ENCODE measurements at places on chromosomes 16 and 17.

DNA sequence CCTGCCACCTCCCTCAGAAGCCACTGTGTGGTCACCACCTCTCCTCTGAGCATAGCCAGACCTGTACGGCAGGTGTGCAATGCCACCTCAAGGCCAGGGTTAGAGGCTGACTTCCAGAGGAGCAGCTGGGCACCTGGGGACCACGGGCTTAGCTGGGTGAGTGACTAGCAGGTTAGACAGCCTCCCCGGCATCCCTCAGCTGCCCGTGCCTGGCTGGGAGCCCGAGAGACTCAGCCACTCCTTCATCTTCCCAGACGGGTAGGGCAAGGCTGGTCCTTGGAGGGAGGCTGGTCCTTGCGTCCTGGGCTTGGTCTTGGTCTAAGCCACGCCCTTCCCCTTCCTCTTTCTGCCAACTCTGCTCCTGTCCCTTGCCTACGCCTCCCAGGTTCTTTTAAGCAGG is 7.8 kb downstream of the CRHR1 start:
- no peak for DNase-seq

GRCh38 chr16:87581857-87582215 is 20.5 kb upstream of the JPH3 start:
- peak; percentile 99 for DNase-seq

- DNase-seq: no peak
These were observed 149.0 kb downstream of the NTN1 start for GRCh38 chr17:9170336-9170735.

- peak; percentile 61 for DNase-seq
These were observed 8.8 kb downstream of the KIAA0513 start for GRCh38 chr16:85036236-85037049.

- DNase-seq: peak; percentile 83
These were observed 15.5 kb upstream of the USP22 start for GRCh38 chr17:21058098-21058893.

DNA sequence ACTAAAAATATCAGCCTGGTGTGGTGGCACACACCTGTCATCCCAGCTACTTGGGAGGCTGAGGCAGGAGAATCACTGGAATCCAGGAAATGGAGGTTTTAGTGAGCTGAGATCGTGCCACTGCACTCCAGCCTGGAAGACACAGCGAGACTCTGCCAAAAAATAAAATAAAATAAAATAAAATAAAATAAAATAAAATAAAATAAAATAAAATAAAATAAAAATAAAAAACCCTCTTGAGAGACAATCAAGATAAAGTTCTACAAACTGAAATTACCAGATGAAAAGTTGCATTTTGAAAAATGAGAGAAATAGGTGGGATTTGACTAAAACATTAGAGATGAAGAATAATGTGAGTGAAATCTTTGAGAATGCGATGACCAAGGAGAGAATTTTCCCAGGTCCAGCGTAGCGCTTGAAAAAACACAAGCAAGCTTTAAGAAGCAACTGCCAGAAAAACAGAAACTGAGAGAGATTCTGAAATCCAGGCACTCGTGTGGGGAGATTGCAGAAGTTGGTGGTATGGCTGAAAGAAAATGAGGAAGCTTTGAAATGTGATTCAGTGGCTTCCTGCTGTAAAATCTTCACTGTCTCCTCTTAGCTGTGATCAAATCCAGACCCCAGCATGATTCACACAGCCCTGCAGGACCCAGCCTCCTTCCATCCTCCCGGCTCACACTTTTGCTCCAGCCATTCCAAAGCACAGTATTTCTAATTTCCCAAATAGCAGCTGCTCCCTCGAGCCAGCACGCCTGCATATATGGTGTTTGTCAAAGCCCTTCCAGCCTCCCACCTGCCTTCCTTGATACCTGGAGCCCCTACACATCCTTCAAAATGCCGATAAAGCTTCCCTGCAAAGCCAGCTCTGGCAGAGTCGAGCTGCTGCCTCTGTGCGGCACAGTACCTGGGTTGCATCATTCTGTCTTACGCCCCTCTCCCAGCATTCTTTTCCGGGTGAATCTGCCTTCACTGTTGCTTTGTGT is 8.2 kb upstream of the CD300E start:
- peak; percentile 2 for DNase-seq

GRCh38 chr16:21991621-21992020 is 9.3 kb downstream of the PDZD9 start:
- DNase-seq: no peak

- no peak for DNase-seq
These were observed 15.8 kb downstream of the GPRC5C start for GRCh38 chr17:74447628-74448159.

- no peak for DNase-seq
These were observed 44.7 kb upstream of the KCNJ16 start for GRCh38 chr17:70030371-70030770.

- DNase-seq: peak; percentile 93
These were observed 236.1 kb upstream of the CDH5 start for GRCh38 chr16:66130296-66130905.

DNA sequence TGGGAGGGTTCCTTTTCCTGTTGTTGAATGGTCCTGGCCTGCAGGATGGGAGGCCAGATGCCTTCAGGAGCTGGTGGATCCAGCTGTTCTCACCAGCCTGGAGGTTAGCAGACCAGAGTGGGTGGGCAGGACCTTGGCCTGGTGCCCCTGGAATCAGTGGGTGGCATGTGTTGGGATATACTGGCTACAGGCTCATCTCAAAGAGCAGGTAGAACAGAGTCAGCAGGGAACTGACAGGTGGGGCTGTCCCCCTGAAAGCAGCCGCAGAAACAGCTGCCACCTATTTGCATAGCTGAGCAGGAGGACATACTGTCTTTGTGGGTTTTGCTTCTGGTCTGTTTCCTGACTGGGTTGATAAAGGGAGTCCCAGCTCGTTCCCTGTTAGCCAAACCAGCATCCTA is 144.1 kb downstream of the RAB11FIP4 start:
- DNase-seq: no peak

DNA sequence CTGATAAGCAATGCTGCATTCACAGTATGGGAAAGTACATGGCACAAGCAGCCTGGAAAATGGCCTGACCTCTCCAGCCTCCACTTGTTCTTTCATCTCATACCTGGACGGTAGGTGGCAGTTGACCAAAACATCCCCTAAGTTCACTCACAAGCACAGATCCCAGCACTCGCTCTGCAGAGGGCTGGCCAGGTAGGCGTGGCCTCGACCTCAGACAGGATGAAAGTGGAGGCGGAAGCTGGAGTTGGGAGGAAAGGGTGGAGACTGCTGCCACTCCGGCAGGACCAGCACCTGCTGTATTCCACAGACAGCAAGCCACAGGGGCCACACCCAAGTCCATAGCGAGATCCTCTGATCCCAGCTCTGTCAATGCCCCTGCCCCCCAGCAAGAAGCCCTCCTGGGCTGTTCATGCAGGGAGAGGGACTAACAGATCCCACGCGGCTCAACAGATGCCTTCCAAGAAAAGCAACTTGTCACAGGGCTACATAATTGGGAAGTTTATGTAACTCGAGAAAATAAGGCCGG is 31.3 kb downstream of the ZCCHC14 start:
- DNase-seq: peak; percentile 52

DNA sequence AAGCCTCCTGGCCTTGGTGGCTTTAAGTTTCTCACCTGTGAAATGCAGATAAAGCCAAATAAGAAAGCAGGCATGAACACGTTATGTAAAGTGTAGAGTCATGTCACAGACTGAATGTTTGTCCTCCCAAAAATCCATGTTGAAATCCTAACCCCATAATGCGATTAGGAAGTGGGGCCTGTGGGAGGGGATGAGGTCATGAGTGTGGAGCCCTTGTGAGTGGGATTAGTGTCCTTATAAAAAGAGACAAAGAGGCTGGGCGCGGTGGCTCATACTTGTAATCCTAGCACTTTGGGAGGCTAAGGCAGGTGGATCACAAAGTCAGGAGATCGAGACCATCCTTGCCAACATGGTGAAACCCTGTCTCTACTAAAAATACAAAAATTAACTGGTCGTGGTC is 19.5 kb upstream of the C16orf78 start:
- no peak for DNase-seq

GRCh38 chr16:88479793-88480760 is 27.0 kb downstream of the ZFPM1 start:
- DNase-seq: no peak

DNA sequence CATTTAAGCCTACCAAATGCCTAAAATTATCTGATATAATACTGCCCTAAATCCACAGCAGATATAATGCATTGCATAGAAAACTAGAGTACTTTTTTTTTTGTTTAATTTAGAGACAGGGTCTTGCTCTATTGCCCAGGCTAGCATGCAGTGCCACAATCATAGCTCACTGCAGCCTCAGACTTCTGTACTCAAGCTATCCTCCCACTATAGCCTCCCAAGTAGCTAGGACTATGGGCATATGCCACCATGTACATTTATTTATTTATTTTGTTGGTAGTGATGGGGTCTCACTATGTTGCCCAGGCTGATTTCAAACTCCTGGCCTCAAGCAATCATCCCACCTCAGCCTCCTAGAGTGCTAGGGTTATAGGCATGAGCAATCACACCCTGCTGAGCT is 20.0 kb downstream of the BRCA1 start:
- no peak for DNase-seq

DNA sequence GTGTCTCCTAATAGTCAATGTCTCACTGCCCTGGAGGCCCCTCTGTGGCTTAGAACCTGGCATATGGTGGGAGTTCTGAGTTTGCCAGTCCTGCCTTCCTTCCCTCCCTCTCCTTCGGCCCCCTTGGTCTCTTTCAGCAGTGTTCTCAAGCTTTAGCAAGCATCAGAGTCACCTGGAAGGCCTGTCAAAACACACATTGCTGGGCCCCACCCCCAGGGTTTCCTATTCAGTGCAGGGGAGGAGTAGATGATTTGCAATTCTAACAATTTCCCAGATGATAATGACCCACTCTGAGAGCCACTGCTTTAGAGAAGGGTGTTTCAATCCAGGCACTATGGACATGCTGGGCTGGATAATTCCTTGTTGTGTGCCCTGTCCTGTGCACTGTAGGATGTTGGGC is 26.4 kb upstream of the TMEM220 start:
- DNase-seq: no peak

- no peak for DNase-seq
These were observed 771 bp upstream of the OVCA2 start for GRCh38 chr17:2040942-2041560.

DNA sequence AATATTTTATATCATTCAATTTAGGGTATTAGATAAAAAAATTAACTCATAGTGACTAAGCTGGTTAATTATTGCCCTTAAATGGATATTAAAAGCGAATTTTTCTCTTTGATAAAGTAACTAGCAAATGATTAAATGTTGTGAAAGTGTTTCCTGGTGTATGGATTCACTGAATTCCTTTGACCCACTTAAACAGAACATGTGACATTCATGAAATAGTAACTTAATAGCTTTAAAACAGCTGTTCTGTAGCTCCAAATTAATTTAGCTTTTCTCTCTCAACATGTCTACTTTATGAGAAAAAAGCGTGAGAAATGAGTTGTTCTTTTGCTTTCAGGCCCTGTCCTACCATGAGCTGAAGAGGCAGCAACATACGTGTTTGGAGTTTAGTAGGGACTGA is 36.4 kb upstream of the APPBP2 start:
- peak; percentile 17 for DNase-seq

DNA sequence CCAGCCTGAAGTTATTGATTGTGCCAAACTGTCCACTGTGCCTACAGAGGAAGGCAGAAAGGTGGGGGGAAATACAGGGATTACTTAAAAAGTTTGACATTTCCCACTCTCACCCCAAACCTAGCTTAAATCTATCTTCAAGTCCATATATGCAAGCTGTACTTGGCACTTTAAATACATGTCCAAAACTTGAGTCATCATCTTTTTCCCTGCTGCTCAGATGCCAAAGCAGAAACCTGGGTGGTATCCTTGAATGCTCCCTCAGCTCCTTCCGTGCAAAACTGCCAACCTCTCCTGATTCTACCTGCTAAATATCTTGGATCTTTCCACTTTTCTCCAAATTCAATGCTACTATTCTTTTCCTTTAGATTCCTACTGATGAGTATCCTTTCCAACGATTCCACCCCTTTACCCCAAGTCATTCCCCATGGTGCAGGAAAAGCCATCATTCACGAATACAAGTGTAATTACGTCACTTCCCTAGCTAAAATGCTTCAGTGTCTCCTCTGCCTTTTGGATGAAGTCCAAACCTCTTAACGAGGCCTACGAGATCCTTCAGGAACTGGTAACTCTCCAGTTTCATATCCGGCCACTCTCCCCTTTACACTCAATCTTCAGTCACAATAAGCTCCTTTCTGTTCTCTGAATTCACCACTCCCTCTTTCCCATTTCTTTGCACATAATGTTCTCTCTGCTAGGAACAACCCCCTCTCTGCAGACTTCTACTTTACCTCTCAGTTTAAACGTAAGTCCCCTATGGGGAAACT is 9.3 kb downstream of the BECN1 start:
- peak; percentile 44 for DNase-seq

DNA sequence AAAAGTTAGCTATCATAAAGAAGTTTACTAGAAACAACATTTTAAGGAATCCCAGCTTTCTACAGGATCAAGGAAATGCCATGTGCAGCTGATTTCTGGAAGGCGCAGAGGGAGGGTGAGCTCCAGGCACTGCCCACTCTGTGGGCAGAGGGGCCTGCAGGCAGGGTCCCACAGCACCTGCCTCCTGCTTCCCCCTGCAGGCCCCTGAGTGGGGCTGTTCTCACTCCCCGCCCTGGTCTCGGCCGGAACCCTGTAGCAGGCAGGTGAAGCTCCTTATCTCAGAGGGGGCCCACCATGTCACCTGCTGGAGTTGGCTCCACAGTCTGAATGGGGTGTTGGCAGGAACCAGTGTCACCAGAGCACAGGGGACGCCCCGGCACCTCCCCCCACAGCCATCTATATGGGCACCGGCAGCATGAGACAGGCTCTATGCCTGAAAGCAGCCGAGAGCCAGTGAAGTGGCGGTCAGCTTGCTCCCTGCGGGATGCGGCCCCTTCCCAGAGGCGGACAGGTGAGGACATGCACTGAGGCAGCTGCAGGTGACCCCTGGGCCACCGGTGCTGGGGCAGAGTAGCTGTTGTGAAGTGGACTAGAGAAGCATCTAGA is 47.6 kb upstream of the FASN start:
- no peak for DNase-seq

Data from choroid plexus epithelial cell (primary cell).